ENCODE measurements at places on chromosomes 13 and 19.

GRCh38 chr13:110125613-110126272 is 181.2 kb downstream of the COL4A1 start:
- no peak for DNase-seq

GRCh38 chr13:114313061-114313860 is 1.0 kb upstream of the CHAMP1 start:
- DNase-seq, result no peak

DNA sequence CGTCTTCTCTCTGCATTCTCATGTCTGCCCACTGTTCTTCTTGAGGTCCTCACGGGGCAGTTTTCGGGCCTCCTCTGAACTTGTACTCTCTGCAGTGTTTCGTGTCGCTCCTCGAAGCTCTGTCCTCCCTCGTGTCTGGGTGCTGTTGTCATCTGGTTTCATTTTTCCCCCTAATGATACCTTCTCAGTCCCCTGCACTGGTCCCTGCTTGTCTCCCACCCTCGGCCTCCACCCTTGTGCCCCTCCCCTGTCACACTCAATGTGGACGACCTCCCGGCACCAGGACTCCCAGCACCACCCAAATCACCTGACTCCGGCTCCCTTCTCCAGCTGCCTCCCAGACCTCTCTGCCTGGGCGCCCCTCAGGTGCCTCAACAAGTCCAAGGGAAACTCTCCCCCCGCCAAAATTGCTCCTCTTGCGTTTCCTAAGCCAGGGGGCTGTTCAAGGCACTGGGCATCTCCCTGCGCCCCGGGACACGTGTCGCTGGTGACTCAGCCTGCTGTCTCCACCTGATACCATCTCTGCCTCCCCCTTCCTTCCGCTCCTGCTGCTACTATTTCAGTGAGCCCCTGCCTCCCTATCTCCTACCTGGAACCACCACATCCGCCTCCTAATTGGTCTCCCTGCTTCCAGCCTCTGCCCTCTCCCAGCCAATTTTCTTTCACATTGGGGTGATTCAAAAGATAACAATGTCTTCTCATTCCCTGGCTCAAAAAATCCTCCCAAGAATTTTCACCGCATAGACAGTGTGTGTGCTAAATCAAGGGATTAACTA is 49.5 kb downstream of the RFX2 start:
- no peak for DNase-seq

GRCh38 chr19:10027158-10027997 is 14.1 kb downstream of the RDH8 start:
- DNase-seq, result no peak

- no peak for DNase-seq
Measured at GRCh38 chr19:3572855-3573161, at the start of gene HMG20B. TSS of gene HMG20B (plus strand) at chr19:3572944. CDS start at chr19:3573310, 366 bp downstream.

DNA sequence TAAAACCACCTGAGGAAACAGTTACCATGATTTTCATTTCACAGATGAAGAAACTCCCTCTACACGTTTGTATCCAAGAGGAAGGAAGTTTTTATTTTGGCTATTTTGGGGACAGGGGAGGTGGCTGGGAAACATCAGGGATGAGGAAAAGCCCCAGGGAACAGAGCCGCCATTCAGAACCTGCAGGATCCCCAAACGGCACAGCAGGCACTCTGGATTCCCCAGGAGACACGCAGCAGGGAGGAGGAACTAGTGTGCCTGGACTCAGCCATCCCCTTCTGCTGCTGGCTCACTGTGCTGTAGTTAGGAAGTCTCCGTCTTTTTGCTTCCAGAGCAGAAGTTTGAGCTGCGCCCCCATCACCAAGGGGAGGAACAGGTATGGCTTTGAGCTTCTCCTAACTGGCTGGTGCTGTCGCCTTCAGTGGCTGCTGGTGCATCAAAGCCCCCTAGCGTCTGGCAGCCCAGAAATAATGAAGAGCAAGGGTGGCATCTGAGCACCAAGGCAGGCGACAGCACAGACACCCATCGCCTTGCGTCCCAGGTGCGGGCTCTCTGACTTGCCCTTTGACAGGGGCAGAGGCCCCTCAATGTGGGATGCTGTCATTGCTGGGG is 4.2 kb downstream of the NAPA start:
- no peak for DNase-seq

DNA sequence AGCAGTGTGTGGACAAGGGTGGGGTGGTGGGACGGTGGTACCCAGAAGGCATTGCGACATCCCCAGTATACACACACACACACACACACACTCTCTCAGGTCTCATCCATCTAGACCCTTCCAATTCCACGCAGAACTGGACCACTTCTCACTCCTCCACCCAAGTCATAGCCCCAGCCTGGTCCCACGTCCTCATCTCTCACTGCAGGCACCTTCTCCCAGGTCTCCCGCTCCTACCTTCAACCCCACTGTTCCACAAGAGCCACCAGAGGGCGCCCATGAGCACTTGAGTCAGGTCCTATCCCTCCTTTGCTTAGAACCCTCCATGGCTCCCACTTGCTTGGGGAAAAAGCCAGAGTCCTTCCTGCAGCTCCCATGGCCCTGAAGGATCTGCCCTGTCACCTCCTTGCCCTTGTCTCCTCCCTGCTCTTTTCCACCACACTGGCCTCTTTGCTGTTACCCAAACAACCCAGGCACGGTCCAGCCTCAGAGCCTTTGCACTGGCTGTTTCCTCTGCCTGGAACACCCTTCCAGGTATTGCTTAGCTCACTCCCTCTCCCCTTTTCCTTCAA is 62.6 kb downstream of the IER2 start:
- no peak for DNase-seq

GRCh38 chr19:12098040-12098439 is 33.5 kb downstream of the ZNF844 start:
- no peak for DNase-seq

- no peak for DNase-seq
Measured at GRCh38 chr13:79457390-79457789, 23.6 kb upstream of the NDFIP2 start.

GRCh38 chr13:78012046-78012445 is 93.4 kb upstream of the EDNRB start:
- no peak for DNase-seq

DNA sequence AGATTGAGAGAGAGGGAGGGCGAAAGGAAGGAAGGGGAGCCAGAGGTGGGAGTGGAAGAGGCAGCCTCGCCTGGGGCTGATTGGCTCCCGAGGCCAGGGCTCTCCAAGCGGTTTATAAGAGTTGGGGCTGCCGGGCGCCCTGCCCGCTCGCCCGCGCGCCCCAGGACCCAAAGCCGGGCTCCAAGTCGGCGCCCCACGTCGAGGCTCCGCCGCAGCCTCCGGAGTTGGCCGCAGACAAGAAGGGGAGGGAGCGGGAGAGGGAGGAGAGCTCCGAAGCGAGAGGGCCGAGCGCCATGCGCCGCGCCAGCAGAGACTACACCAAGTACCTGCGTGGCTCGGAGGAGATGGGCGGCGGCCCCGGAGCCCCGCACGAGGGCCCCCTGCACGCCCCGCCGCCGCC is at the start of gene TNFSF11:
Gene TNFSF11, plus strand, starts transcription at position 142 of the 400 bp plus-strand sequence. Its CDS starts 152 bp downstream, at position 294.
- DNase-seq, result no peak

GRCh38 chr13:49521224-49521623 is 25.5 kb downstream of the PHF11 start:
- no peak for DNase-seq

DNA sequence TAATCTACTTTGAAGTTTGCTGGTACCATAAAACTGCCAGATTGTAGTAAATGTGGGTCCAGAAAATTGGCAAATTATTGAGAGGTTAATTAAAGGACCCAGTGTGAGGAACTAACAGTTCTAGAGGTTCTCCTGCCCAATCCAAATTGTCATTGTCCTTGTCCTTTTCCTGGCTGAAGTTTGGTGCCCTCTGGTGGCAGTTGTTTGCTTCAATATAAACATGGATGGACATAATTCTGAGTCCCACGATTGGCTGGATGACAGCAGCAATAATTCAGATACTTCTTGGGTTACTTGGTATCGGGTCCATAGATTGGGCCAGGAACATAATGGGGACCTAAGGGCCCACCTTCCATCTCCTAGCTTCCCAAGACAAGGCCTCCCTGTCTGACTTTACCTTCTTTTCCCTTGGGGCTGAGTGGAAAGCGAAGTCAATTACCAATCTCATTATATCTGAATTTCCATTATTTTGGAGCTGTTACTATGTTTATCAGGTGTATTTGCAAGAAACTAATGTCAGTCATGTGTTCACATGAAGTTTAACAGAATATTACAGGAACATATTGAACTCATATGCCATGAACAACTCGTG is 33.8 kb upstream of the GARRE1 start:
- DNase-seq, result peak; percentile 5

- DNase-seq, result peak; percentile 2
Measured at GRCh38 chr19:52138278-52138982, 1.3 kb downstream of the ZNF616 start.

DNA sequence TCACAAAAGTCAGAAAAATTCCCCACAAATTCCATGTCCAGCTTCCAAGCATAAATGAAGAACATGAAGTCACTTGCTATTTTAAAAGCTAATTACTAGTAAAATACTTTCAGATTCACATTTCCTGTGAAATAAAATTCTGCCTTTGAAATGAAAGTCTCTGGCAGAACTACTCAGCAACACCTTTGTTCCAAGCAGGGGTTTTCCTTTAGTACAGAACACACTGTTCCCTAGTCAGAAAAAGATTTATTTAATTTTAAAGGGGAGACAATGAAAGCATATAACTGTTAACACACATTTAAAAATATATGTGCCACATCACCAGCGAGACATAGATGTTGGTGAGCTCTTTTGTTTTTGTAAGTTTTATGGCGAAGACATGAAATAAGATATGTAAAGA is 26.4 kb upstream of the RAP2A start:
- DNase-seq, result no peak

GRCh38 chr19:58395220-58395978 is at the start of gene RNF225:
TSS of gene RNF225 (plus strand) at chr19:58395656. CDS start at chr19:58396090, 434 bp downstream.
- DNase-seq, result no peak

GRCh38 chr13:98475522-98475921 is 101.4 kb downstream of the STK24 start:
- no peak for DNase-seq

GRCh38 chr19:6590258-6590826 is 608 bp downstream of the CD70 start:
- no peak for DNase-seq

DNA sequence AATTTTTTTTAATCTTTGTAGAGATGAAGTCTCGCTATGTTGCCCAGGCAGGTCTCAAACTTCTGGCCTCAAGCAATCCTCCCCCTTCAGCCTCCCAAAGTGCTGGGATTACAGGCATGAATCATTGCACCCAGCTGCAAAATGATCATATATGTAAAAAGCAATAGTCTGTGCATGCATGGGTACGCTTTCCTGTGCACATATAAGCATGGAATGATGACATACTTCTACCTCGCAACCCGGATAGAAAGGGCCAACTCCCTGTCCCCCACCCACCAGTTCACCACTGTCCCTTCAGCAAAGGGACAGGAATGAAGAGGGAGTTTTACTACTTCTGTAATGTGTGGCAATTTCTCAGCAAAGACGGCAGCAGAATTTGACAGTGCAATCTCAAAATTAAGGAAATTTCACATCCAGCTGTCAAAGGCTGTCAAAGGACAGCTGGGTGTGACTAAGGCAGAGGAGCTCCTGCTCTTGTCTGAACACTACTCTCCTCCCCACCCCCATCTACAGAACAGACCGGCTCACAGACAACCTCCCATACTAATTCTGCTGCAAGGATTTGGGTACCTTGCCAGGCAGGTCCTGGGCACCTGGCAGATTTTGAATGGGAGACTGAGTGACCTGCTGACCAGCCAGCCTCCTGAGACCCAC is 95.6 kb downstream of the TSHZ3 start:
- DNase-seq, result no peak

GRCh38 chr13:75935805-75936204 is 299.7 kb downstream of the LMO7 start:
- no peak for DNase-seq

GRCh38 chr19:8352134-8352827 is 9.2 kb upstream of the KANK3 start:
- DNase-seq, result no peak

- no peak for DNase-seq
Measured at GRCh38 chr19:50266041-50266440, 62.6 kb downstream of the MYH14 start.

- no peak for DNase-seq
Measured at GRCh38 chr19:2332341-2333026, 4.0 kb downstream of the SPPL2B start.

DNA sequence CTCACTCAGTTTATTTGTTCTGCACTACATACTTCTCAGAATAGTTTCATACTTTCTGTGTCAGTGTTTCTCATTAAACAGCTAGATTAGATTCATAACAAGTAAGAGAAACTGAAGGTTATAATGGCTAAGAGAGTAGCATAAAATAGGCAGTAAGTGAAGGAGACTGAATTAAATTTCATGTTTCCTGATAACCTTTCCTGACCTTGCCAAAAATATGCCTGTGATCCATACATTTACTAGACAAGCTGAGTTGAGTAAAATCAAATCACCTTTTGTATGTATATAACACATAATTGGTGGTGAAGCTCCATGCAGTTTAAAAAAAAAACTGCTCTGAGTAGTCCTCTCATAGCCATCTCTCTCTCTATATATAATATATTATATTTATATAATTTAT is 545.3 kb upstream of the PCDH20 start:
- DNase-seq, result no peak

- DNase-seq, result no peak
Measured at GRCh38 chr13:32549788-32550187, 11.2 kb upstream of the N4BP2L2 start.

DNA sequence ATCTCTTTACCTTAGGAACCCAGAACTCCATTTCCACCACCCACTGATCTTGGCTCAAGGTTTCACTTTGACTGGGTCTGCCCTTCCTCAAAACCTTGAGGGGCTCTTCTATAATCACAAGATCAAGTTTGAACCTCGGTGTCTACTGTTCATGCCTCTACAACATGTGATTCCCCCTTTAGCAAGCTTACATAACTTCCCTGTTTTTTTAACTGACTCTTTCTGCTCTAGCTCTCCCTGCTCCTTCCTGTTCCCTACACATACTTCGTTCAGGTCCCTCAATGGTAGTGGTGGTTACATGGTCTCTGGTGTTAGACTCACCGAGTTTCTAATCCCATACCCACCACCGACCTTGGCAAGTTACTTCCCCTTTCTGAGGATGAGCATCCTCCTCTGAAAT is 26.7 kb downstream of the CEACAM8 start:
- DNase-seq, result no peak

DNA sequence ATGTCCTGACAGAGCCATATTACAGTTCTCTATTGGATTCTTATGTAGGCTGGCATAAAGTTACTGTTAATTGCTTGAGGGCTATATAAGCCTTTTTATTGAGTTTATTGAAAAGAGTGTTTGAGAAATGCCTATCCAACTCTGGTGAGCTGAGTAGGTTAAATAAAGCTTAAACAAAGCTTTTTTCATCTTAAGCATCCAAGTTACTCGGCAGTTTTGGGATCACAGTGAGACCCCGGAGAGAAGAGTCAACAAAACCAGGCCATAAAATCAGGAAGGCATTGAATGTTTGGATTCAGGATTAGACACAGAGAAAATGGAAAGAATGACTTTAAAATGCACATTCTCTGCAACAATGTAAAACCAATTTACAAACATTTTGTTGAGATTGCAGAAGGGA is 588.5 kb downstream of the DACH1 start:
- no peak for DNase-seq

- DNase-seq, result no peak
Measured at GRCh38 chr13:46134961-46135522, 30.2 kb upstream of the CPB2 start.

GRCh38 chr19:30630289-30631032 is 258.3 kb downstream of the ZNF536 start:
- no peak for DNase-seq

- DNase-seq, result no peak
Measured at GRCh38 chr19:48795685-48796070, 15.2 kb downstream of the BCAT2 start.

- no peak for DNase-seq
Measured at GRCh38 chr13:113457510-113457909, 4.2 kb upstream of the ADPRHL1 start.

- DNase-seq, result no peak
Measured at GRCh38 chr13:39408512-39408911, 194.5 kb downstream of the LHFPL6 start.
